ENCODE measurements at places on chromosomes 5 and 9. TPM values are rescaled to one million over a fixed set of nuclear protein-coding genes. Genes with fewer than 3 reads are reported as not detected.

DNA sequence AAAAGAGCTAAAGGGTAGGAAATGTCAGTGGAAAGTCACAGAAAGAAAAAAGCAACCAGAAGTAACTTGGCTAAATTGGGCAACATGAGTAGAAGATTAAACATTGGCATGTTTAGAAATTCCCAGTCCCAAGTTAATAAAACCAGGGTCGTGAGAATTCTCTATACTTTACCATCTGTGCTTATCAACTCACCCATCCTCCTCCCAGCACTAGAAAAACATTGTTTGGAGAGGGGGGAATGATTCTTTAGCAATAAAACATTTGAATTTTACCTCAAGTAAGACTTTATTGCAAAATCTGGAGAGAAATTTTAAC lies 79.6 kb downstream of the PRKACG start:
- no peak for DNase-seq

The IL5 gene
- 0.25 TPM for total RNA-seq

- DNase-seq = no peak
These were observed 53.5 kb downstream of the KIF4B start for GRCh38 chr5:155066886-155067595.

The GHR gene
- total RNA-seq = not detected

GRCh38 chr9:98930792-98931191 lies 12.9 kb upstream of the COL15A1 start:
- DNase-seq = no peak

- no peak for DNase-seq
These were observed 77.3 kb upstream of the ZNF366 start for GRCh38 chr5:72584466-72584865.

DNA sequence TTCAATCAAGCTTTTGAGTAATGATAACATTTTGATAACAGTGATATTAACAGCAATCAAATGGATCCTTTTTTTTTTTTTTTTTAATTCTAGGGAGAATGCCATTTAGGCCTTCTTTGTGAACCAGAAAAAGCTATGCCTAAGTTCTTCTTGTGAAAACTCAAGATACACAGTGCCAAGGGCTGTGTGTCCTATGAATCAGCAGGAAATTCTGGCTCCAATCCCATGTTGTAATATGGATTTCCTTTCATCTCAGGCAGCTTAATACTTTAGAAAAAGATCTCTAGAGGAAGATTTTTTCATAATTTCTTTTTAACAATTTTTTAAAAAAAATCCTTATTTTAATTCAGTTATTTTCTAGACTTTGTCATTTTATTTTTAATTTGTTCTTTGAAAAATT lies 96.1 kb downstream of the NUDT12 start:
- no peak for DNase-seq

The ANKRD31 gene
- 0.17 TPM for total RNA-seq

DNA sequence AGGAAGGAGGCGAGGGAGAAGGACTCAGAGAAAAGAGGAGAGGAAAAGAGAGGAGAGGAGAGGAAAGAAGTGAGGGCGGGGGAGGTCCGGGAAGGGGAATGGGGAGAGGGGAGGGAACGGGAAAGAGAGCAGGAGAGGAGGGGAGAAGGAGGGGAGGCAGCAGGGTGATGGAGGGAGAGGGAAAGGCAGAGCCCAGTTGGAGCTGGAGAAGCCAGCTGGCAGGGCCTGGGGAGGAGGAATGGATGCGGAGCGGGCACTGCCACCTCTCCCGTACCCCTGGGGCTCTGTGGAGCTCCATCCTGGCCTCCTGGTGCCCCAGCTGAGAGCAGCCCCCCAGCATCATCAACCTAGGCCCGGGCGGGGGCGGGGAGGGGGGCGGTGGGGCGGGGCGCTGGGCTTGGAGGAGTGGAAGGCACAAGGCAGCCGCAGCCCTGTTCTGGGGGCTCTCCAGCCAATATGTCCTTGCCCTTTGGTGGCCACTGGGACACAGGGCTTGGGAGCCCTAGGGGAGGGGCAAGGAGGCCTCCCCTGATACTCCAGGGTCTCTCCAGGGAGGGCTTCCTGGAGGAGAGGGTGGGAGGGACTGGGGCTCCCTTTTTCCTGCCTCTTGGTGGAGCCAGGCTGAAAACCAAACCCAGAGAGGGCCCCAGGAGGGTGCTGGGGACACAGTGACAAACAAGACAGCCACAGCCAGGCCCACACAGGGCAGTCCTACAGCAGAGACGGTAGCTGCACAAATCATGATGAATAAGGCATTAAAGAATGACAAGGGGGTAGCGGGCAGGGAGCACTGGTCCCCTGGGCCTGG lies 123.7 kb downstream of the C9orf50 start:
- DNase-seq = no peak

The ATP6V1G1 gene
- total RNA-seq = 89.0 TPM

- DNase-seq = no peak
These were observed 296.1 kb upstream of the CLINT1 start for GRCh38 chr5:158155067-158155466.

- DNase-seq = no peak
These were observed 1039.2 kb upstream of the CDH9 start for GRCh38 chr5:28077291-28078240.

DNA sequence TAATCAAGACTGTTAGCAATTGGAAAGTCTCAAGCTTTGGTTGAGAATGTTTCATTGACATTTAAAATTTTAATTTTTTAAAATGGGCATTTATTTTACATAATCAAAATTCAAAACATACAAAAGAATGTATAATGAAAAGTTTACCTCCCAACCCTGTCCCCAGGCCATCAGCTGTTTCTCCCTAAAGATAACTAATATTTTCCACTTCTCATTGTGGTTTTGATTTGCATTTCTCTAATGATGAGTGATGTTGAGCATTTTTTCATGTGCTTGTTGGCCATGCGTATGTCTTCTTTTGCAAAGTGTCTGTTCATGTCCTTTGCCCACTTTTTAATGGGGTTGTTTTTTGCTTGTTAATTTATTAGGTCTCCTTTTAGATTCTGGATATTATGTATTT lies 11.4 kb upstream of the MACIR start:
- DNase-seq = no peak

The WNT8A gene
- not detected for total RNA-seq

DNA sequence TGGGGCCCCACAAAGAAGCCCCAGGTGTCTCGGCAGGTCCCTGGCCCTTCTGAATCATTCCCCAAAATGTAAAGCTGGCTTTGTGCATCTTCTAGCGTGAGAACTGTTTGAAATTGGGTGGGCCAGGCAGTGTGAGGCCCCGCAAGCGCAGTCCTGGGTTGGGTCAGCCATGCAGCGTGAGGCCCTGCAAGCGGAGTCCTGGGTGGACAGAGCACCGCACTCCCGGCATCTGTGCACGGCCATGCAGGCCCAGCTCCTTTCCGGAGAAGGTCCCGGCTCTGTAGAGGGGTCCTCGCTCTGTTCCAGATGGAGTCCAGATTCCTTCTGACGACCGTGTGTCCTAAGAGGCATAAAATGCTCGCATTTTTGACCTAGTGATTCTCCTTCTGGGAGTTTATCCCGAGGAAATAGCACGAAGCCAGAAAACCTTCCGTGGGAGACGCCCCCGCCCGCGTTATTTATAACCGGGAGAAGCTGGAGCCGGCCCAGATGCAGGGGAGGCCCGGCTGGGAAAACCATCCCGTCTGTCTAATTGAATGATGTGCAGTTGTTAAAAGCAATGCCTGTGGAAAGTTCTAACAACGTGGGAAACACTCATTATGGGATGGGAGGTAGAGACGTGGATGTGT lies 19.4 kb upstream of the NOTCH1 start:
- DNase-seq = no peak

DNA sequence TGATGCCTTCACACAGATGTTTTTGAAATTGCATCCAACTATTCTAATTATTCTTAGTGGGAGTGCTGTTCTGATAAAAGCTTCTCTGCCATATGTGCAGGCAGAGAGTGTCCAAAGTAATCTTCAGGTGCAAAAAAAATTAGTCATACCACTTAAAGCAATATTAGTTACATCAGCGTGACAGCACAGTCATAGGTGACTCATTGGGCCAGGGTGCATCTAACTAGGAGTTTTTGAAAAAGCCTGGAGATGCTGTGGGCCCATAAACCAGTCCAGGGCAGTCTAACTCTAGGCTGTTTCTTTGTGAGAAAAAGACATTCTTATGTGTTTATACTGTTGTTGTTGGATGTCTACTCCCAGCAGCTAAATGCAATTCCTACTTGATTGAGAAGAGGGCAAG lies 33.0 kb upstream of the C6 start:
- DNase-seq = no peak

DNA sequence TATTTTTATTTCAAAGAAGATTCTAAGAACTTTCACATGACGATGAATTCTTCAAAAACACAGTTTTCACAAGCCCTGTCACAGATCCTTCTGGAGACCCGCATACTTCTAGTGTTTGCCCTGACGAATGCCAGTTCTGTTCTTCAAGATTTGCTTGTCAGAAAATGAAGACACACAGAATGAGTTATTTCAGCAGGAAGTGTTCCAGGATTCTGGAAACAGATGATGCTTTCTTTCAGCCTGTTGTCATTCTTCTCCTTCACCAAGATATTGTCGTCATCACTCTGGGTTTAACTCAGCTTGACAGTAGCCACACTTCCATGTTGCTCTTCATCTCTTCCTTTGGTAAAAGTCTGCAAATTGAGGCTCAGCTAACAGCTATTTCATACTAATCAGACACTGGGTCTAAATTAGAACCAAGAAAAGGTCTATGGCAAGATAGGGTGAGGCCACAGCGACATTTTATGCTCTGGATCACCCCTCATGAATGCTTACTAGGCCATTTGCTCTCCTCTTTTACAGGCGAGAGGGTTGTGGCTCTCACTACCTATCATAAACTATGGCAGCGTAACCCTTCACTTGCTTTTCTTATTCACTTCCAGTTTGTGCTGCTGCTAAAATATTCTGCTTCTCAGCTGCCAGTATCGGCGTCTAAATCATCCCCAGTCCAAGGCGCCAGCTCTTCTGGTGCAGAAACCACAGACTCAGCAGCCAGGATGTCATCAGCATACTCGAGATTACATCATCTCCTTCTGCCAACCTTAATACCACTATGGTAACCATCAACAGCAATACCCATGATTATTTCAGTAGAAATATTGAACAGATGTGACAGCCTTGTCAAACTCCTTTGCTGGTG lies 159.6 kb upstream of the TBCA start:
- peak; percentile 47 for DNase-seq

The EIF4E1B gene
- total RNA-seq = not detected

DNA sequence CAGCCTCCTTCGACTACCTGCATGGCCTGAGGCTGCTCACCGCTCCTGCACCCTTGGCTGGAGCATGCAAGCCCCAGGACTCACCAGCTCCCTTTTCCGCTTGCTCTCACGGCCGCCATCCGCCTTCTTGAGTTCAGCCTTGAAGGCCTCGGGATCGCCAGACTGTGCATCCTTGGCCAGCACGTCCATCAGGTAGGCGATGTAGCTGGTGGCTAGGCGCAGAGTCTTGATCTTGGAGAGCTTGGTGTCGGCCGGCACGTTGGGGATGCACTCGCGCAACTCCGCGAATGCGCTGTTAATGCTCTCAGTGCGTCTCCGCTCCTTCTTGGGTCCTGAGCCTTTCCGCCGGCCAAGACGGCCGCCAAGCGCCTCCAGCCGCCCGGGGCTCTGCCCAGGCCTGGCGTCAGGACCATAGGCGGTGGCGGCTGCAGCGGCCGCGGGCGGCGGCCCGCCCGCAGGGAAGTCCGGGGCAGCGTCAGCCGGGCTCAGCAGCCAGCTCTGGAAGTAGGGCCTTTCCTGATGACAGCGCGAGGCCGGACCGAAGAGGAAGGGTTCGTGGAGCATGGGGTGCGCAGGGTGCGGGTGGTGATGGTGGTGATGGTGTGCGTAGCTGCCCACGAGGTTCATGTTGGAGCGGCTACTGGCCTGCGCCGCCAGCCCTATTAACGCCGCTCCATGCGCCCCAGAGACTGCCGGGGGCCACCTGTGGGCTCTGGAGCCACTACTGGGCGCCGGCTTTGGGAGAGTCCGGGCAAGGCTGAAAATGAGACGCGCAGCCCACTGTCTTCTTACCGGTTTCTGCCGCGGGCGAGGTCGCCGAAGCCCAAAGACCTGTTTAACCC lies 424 bp downstream of the HAND1 start:
- no peak for DNase-seq

The RNF130 gene
- 4.3 TPM for total RNA-seq

Measured in activated CD4-positive, alpha-beta T cell treated with anti-CD3 and anti-CD28 coated beads, Interleukin-2, amount 10 ng/mL, durations not matched to agents 7 days and 5 days (primary cell).